ENCODE measurements at places on chromosomes 5 and 9.

- DNase-seq: no peak
Observed at GRCh38 chr5:149452007-149452664, 73.0 kb upstream of the IL17B start.

- no peak for DNase-seq
Observed at GRCh38 chr5:27773636-27774035, 735.2 kb upstream of the CDH9 start.

DNA sequence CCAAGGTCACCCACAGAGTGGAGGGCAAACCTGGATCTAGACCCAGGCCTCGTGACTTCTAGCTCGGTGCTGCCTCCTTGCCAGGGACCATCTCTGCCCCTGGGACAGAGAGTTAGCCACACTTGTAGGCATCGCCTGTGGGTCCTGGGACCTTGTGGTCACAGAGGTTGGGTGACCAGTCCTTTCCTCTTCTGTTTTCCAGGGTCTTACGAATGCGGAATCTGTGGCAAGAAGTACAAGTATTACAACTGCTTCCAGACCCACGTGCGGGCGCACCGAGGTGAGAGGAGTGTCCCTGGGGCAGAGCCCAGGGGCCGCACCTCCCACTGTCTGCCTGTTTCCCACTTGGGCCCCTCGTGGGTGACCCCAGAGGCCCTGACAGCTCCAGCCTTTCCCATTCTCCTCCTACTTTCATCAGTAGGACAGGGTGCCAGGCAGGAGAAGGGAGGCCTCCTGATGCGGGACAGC, 76.3 kb downstream of the AMBP start:
- DNase-seq: no peak

DNA sequence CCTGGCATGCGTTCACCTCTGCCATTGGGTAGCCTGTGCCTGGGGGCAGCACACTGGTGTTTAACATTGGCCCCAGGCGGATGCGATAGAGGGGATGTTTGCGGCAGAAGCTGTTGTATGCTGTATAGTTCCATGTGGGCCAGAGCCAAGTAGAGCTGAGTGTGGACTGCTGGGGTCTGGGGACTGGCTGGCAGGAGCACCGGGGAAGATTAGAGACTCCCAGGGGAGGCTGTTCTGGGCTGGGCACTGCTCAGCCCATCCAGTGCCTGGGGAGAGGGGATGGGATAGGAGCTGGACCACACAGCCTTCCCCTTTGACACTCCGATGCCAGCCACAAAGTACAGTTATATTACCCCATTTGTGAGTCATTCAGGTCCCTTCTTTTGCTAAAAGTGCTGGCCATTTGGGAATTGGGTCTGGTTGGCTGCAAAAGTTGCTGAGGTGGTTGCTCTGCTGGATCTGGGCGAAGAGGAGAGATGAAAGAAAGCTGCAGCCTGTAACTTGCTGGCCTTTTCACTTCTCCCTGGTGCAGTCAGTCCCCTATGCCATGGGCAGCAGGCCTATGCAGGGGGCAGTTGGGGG, 73.8 kb downstream of the RGS3 start:
- no peak for DNase-seq

GRCh38 chr5:65050826-65051498, 282.2 kb downstream of the CWC27 start:
- no peak for DNase-seq

DNA sequence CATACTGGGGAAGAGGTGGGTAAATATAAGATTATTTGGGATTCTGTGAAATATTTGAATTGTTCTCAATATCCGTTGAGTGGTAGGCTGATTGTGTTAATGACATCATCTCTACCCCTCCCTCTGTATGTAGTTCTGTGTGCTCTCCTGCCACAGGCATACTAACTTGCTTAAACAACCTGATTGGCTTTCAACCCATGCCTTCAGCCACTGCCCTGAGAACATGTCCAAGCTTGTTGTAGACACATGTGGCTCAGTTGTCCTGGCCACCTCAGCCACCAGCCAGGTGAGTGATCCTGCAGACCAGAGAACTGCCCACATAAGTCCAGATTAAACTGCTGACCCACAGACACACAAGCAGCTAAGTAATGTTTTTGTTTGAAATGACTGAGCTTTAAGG, 31.1 kb downstream of the ANKS6 start:
- DNase-seq: no peak

GRCh38 chr5:96236051-96236450, 197.0 kb downstream of the PCSK1 start:
- no peak for DNase-seq

DNA sequence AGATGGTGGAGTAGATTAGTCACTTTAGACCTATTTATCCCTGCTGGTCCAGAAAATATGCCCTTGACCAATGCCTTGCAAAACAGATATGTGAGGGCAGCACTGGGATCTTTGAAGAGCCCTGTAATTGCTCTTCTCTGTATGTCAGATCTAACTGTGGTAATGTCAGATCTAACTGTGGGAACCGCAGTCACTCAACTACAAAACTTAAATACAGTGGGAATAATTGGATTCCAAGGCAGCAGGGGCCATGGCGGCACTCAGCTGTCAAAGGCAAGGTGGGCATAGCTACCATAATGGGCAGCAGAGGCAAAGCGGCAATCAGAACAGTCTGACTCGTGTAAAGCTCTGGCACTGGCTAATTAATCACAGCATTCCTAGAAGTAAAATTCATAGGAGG, 46.2 kb downstream of the MTAP start:
- no peak for DNase-seq

DNA sequence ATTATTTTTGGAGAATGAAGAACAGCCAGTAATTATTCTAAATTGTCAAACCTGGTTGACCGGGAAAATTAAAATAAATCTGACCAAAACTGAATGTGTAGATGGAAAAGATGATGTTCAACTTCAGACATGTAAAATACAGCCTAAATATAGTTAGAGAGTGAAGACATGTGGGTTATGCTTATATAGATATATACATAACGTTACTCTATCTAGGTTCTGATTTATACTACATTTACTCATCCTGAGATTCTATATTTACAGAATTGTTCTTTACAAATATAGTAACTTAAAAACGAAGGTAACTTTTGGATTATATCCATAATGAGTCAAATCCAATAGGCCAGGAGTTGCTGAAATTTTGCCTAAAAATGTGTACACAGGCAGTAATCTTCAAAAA, 20.8 kb upstream of the THG1L start:
- no peak for DNase-seq

GRCh38 chr5:94694671-94695070, 76.2 kb downstream of the SLF1 start:
- DNase-seq: no peak

DNA sequence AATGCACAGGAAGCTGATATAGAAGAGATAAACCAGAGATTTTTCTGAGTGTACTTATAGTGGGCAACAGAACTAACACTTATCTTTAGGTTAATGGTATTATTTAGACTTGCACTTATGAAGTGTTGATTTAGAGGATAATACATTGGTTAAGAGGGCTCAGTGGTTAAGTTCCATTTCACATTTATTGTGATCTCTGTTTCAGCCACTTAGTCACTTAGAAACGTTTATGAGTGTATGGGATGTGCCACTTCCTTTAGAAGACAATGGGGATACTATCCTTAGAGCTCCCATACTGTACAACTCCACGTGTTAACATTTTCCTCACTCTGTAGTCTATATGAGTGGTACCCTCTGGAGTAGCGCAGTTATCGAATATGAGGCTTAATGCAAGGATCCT, 57.5 kb downstream of the PIP5K1B start:
- DNase-seq: no peak

GRCh38 chr5:139369181-139369580, 13.9 kb downstream of the SLC23A1 start:
- no peak for DNase-seq

DNA sequence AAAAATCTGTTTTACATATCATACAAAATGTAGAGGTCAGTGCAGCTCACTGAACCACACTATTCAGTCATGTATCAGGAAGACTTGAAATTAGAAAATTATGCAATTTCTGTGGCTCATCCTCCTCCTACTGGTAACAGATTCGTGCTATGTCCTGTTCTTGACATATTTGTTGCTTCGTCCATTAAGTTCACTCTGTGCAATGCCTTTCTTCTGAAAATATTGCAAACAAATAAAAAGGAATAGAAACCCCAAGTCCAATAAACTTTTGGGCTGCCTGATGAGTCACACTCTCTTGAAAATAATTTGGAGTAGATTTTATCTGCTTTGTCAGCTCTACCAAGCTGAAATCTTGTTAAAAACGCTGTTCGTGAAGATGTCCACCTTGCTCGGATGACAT, 391.2 kb downstream of the RAB3C start:
- no peak for DNase-seq

GRCh38 chr9:120715389-120715924, 1.2 kb upstream of the MEGF9 start:
- no peak for DNase-seq

- peak; percentile 51 for DNase-seq
Observed at GRCh38 chr9:132169672-132170392, 8.0 kb downstream of the NTNG2 start.

DNA sequence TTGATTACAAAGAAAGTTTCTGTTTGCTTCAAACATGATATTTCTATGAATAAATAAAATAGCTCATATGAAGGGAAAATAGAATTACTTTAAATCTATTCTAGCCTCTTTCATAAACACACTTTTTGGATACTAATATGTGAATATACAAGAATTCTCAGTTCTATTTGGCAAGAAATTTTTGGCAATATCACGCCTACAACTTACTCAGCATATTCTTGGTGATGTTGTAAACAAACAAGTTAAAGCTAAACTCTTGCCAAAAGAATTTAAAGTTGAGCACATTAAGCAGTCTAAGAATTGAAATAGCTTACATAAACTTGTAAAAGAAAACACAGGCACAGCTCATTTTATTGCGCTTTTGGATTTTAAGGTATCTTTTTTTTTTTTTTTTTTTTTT, 209.8 kb downstream of the CDH12 start:
- DNase-seq: no peak

- DNase-seq: peak; percentile 76
Observed at GRCh38 chr9:74773886-74774479, 113.7 kb downstream of the TRPM6 start.

GRCh38 chr9:112743216-112743836, 7.2 kb upstream of the SNX30 start:
- no peak for DNase-seq

DNA sequence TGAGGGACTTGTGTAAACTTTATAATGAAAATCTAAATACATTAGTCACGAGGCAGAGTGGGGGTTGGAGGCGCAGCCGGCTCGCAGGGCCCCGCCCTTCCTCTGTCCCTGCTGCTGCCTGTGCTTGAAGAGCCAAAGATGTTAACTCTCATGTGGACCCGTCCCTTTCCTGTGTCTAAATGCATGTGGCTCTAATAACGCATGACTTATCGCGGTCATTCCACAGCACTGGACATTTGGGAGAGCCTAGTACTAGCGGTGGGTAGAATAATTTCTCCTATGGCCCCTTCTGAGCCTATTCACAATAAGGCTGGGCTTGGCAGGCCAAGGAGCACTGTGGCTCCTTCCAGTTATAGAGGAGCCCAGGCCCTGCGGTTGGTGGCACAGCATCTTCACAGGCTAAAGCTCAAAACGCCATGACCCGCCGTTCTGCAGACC, 82.3 kb upstream of the SIMC1 start:
- DNase-seq: no peak

GRCh38 chr5:151005950-151006576, 14.3 kb upstream of the GPX3 start:
- DNase-seq: no peak

- no peak for DNase-seq
Observed at GRCh38 chr5:54738118-54738972, 220.8 kb downstream of the SNX18 start.

- no peak for DNase-seq
Observed at GRCh38 chr5:151014680-151015343, 5.6 kb upstream of the GPX3 start.

- DNase-seq: peak; percentile 92
Observed at GRCh38 chr5:157743163-157744050, at the start of gene LSM11. Gene LSM11 (plus strand): TSS chr5:157743712. CDS start chr5:157743751, 39 bp downstream.

GRCh38 chr9:108386859-108387384, 468.9 kb downstream of the ACTL7B start:
- DNase-seq: no peak

- DNase-seq: no peak
Observed at GRCh38 chr9:75019654-75020053, 8.4 kb downstream of the CARNMT1 start.

DNA sequence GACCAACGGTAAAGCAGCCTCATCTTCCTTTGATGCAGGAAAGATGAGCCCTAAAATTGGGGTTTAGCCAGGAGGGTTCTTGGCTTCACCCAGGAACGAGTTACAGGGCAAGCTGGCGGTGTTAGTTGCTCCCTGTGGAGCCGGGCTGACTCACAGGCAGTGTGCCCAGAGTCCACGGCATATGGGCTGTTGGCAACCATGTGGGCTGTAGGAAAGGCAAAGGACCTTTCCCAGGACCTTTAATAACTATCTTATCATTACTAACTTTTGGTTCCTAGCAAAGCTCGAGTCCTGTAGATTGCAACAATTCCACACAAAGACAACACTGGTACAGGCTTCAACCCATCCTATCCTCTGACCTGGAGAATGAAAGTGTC, 29.8 kb upstream of the CLPTM1L start:
- DNase-seq: no peak

- no peak for DNase-seq
Observed at GRCh38 chr5:170774831-170775230, 8.7 kb upstream of the GABRP start.

DNA sequence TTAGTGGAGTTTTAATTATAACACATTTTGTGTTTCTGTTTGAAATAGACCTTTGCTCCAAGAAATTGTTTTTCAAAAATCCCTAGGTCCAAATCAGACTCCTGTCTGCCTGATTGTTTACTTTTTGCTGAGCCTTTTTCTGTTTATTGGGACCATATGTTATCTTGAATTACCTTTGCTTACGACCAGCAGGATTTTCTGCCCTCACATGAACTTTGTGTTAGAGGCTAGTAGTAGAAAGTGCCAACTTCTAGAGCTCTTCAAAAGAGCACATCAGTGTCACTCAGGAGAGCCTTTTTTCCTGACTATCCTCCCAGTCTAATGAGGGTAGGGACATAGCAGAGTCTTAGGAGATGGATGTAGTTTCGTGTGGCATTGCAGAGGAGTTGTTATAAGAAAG, 10.2 kb downstream of the RECK start:
- DNase-seq: no peak

- no peak for DNase-seq
Observed at GRCh38 chr9:114266969-114267368, 55.9 kb upstream of the ORM1 start.

DNA sequence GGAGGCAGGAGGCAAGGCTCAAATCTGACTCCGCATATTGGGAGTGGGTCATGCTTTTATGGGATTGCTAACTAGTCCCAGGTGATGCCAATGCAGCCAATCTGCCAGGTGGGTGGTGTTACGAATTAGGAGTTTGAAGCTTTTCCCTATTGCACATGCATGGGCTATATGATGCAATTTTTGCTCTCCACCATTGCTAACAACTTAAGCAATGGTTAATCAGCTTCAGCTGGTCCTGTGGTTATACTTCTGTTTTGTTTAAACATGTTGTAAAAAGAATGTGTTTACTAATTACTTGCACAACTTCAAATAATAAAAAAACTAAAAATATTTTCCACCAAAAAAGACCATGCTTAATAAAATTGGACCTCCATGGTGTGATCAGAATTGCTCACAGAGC, 55.7 kb downstream of the SHC3 start:
- DNase-seq: no peak

GRCh38 chr9:114906922-114907571, 23.3 kb downstream of the TNFSF8 start:
- DNase-seq: peak; percentile 53

All from CD4-positive, alpha-beta T cell treated with Interferon alpha-2 for 1 hour (primary cell).